Stimulated activated naive CD8-positive, alpha-beta T cell treated with anti-CD3 and anti-CD28 coated beads, Interleukin-15, amount 100 ng/mL, for 72 hours (primary cell): ENCODE measurements at places on chromosomes 3 and 15.

DNA sequence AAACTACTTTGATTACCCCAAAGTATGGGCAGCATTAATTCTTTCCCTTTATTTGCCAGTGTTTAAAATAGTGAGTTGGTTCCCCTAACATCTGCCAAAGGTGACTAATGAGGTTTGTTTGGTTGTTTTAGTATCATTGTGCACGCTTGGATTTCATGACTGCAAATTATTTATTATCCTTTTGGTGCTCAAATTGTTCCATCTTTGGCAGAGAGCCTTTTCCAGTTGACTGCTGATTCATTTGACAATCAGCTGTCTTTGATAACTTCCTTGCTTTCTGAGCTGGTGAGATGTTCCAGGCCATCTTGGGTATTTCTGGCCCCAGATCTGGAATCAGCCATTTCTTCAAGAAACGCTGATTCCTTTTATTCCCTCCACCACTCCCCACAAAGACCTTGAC lies 8.9 kb downstream of the DLEC1 start:
- DNase-seq: no peak

GRCh38 chr3:40387895-40388254 lies 891 bp downstream of the ENTPD3 start:
- no peak for DNase-seq

DNA sequence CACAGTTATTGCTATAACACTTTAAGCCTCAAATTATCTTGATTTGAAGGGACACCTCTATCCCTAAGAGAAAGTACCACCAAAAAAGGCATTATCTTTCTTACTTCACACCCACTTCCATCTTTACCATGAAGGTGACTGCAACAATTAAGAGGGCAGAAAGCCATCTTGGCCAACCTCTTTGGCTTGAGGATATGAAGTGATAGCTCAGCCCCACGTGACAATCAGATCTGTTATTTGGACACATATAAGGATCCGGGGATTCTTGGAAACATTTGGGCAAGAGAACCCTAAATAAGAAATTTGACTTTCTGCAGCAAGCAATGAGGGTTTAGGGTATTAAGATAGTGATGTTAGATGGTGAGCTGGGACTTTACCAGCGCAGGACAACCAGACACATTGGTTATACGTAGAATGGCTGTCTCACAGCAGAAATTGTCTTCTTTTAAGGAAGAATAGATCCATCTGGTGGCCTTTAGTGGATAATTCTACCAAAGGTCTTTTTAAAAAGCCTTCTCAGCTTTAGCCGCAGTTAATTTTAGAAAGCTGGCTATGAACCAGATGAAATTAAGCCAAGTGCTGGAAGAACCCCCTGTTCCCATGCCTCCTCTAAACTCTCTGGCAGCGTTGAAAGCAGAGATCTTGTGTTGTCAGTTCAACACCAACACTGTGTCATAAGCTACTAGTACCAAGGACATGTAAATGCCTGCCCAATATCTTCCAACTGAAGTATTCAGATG lies 12.3 kb downstream of the HCLS1 start:
- DNase-seq: no peak

DNA sequence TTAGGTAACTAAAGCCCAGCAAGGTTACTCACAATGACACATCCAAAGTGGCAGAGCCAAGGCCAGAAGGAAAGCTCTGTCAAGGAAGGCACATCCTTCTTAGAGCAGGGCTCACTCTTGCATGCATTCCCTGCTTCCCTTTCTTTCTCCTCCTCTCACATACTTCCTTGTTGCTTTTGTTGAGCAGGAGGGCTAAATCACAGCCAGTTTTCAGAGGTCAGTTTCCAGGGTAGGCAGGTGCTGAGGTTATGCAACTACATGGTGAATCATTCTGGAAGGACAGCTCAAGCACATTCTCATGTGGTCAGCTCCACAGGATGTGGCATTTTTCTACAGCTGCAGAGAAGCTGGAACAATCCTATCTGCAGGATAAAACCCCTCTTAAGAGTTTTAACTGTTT lies 275.6 kb downstream of the ZNF621 start:
- no peak for DNase-seq

GRCh38 chr3:105862217-105862616 lies 6.6 kb downstream of the CBLB start:
- no peak for DNase-seq

GRCh38 chr3:24678421-24678865 lies 183.8 kb upstream of the THRB start:
- DNase-seq: peak; percentile 26

DNA sequence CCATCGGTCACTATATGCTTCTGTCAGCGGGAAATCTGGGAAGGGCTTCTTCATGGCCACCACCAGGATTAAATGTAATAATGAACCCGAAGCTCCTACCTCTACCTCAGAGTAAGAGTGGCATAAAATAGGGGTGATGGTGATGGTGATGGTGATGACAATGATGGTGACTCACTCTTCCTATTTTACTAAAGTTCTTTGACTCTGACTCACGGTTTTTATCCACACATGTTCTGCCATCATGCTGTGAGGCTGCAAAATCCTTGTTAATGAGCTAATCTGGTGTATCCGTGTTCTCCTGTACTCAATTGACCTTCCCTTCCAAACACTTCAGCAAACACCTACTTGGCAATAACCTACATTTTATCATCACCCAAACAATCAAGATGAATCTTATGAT lies 18.3 kb upstream of the FOXP1 start:
- no peak for DNase-seq

DNA sequence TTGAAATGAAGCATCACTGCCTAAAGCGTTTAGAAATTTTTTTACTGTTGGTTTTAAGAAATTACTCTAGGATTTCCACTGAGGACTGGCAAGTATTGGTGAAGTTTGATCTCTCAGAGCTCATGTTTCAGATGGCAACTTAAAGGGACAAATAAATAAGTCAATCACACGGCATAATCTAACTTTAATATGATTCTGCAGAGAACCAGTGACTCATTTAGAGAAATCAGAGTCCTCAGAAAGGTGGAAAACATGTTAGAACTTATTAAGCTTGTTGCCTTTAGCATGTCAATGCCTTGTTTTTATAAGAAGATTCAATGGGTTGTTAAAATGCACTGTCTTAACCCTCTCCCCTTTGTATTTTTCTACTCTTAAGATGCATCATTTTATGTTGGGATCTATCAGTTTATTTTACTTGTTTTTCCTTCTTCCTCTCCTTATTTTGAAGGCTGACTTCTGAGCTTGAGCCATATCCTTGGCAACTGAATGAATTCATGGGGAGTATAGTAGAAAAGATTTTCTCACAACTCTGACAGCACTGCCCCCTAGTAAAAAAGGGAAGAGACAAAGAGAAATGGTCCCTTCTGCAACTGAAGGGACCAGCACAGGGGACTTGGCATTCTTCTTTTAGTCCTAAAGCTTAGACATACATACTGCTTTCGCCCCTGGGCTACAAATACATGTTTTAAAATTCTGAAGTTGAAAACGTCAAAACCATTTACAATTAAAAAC lies 431.2 kb downstream of the LPP start:
- no peak for DNase-seq

DNA sequence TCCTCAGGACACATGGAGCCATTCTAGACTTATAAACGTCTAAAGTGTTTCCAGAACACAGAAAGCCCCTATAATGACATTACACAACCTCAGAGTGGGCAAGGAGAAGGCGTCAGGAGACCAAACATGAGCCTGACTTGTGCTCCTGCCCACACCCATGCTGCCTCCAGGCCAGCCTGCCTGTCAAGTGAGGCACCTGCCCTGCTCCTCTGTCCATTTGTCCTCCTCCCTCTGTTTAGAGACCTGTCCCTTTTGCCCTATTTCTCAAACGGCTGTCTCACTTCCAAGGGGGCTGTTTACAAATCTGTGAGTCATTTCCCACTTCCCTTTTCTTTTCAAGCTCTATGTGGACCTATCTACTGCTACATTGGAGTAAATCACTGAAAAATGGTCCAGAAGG lies 21.0 kb downstream of the ZDHHC3 start:
- no peak for DNase-seq

DNA sequence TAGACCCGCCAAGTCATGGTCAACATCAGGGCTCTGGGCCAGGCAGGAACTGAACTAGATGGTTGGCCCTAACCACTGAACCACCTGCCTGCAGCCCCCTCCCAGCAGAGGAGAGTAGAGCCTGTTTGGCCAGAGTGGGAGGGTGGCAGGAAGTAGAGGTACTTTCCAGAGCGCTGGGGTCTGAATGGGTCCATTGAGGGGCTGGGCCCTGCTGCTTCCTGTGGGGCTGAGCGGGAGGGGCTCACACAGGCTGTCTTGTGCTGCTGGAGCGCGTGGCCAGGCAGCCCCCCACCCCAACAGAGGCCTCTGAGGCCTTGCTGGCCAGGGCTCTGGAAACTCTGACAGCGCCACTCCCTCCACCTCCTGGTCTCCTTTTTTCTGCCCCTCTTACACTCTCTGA lies 17.4 kb downstream of the CSPG4 start:
- no peak for DNase-seq

DNA sequence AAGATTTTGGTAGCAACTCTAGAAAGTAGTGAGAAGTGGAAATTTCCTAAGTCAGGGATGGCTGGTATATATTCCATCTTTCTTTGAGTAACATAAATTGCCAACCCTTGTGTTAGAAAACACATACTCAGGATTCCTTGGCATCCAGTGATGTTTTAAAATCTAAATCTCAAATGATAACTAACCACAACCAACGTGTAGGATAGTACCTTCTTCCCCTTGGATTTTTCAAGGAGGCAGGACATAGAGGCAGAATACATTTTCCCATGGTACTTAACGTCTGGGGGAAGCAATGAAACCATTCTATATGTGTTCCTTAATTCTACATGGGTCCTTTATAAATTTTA lies 93.4 kb downstream of the WDR76 start:
- DNase-seq: no peak

DNA sequence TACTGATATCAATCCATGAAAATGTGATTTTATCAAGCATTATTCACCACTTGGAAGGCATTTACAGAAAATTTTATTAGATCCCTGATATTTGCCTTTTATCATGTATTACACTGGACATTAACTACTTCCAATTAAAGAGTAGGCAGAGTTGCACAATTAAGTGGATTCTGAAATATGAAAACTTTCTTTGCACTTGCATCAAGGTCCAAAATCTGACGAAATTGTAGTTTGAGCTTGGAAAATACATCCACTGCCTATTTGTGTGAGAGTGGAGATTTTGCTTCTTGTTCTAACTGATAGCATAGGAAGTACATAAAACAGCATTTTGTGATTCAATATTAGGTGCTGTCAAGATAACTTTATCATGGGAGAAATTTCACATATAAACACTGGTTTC lies 49.6 kb upstream of the SLC12A8 start:
- no peak for DNase-seq

DNA sequence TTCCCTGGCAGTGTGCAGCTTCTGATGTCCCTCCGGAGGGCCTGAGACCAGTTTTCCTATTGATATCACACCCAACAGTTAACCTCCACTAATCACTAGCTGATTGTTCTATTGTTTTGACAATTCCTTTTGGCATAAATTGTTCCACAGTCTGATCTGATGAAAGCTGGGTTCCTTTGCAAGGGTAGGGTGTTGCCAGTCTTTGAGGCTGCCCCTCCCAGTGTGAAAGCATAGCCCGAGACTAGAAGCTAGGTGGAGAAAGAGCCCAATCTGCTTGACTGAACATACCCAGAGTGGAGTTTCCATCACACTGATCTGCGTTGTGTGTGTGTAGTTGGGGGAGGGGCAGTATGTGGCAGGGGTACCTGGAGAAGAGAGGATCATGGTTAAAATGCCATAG lies 10.3 kb upstream of the PRICKLE2 start:
- DNase-seq: no peak

DNA sequence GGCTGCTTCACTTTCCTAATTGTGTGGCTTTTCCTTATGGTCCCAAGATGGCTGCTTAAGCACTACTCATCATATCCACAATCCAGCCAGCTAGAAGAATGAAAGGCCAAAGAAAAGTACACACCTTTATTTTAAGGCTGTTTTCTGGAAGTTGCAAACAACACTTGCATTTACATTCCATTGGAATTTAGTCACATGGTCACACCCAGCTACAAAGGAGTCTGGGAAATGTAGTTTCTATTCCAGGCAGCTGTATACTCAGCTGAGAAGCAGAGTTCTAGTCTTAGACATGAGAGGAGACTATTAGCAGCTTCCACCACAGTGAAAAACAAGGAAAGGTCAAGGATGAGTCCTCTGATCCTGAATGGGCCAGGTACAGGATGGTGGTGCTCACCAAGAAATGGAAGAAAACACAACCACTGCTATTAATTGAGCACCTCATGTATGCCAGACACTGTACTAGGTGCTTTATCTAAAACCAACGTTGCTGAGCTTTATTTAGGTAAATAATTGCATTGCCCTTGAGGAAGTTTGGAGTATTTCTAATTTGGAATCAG lies 28.0 kb upstream of the ATG7 start:
- DNase-seq: no peak

- no peak for DNase-seq
Measured at GRCh38 chr3:109478614-109479013, 141.3 kb upstream of the DPPA4 start.

DNA sequence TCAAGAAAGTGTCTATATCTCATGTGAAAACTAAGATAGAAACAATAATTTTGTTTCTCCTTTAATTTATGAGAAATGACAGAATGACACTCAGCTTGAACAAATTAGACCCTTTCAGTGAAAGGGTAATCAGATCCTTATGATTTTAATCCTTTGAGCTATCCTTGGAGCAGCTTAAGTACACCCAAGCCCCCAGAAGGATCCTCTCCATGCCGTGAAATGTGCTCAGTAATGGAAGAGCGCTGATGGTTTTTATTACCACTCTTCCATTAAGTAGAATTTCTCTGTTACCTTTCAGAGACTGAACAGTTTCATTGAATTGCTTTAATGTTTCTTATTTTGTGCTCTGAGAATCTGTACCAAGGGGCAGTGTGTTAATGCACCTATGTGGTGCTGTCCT lies 54.3 kb downstream of the HMG20A start:
- no peak for DNase-seq

DNA sequence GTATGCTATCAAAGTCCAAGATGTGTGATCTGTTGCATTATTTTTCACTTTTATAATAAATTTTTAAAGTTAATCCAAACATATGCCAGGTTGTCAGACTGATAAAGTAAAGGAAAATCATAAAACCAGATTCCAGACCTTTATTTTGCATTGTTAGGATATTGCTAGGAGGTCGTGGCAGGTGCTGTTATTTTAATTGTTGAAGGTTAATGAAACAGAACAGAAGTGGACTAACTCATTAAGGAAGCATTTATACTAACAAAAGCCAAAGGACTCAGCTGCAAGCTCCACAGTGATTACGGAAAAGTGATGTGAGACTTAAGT lies 63.1 kb downstream of the DCLK3 start:
- no peak for DNase-seq

- no peak for DNase-seq
Measured at GRCh38 chr3:62376906-62377877, 3.8 kb upstream of the FEZF2 start.

GRCh38 chr3:190596349-190597285 lies 82.7 kb downstream of the IL1RAP start:
- DNase-seq: no peak

GRCh38 chr3:69058180-69058946 lies 6.2 kb upstream of the TMF1 start:
- DNase-seq: no peak
